ENCODE measurements at places on chromosomes 12 and 14.
A peak's percentile ranks its signal among the peaks of the same experiment; 100 is the strongest.

- DNase-seq = no peak
These were observed 25.8 kb upstream of the NCOR2 start for GRCh38 chr12:124593176-124593575.

DNA sequence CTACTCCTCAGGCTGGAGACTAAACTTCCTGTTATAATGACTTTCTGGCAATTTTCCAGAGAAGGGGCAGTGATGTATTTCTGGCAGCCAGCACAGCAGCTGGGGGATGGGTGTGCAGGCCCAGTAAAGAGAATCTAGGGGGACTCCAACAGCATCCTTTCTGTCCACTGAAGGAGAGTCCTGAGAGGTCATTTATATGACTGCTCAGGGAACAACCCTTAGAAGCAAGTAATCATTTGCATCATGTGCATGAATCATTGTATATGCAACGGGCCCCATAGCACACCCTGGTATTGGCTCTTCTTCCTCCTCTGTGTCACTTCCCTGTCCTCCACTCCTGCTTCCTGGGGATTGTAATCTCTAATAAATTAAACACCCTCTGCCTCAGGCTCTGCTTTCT lies 493.8 kb downstream of the RPS29 start:
- no peak for DNase-seq

DNA sequence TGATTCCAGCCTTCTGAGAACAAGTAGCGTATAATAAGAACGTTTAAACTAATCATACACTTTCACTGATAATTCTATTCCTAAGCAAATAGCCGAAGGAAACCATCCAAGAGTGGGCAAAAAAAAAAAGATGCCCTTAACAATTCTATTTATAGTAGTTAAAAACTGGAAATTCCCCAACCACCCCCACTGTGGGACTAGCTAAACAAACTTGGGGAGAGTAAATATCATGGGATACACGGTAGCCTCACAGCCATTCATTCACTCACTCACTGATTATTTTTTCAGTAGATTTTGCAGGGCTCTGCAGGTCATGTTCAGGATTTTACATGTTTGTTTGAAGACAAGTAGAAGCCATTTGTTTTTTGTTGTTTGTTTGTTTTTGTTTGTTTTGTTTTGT lies 197.0 kb downstream of the ETV6 start:
- no peak for DNase-seq

DNA sequence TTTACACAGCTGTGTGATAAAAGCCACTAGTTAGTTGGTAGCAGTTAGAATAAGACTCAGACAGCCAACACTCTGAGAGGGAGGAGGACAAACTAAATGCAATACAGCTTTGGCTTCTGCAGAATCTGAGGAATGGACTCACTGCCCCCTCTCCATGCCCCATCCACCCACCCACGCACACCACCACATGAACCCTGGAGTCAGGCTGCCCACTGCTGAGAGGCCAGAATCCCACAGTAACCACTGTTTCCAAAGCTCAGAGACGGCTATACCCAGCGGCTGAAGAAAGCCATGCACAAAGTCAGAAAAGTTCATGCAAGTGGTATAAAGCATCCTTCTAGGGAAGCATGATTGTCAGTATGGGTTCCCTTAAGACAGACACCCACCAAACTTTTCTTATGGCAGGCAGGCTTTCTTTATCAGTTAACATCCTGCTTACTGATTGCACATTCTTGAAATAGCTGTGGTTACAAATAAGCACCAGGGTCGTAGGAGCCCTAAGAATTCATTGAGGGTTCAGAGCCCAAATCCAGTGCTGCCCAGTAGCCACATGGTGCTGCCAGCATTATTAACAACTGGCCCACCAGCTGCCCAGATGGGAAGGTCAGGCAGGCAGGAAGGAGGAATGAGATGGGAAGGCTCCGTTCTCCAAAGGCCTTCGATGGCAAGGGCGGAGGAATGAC lies 61.5 kb downstream of the NT5DC3 start:
- DNase-seq = no peak

GRCh38 chr12:101051901-101052550 lies 158.0 kb downstream of the SLC5A8 start:
- no peak for DNase-seq

DNA sequence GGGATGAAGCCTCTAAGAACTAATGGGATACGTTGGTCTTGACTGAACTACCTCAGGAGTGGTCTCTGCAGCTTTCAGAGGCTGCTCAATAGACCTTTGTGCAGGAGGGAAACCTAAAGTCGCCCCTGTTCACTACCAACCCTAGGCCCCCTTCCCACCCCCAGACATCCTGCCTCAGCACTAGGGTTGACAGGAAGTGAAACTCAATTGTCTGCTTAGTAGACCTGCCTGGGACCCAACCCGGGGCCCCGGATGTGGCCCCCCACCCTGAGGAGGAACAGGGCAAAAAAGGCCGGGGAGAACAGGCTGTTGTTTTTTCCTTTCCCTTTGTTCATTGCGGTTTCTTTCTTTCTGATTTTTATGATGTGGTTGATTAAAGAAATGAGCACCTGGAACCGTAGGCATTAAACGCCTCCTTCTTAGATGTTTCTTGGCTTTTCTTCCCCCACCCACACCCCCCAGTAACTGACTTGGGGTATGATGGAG lies 1.6 kb upstream of the DGKA start:
- DNase-seq = peak; percentile 87

- DNase-seq = no peak
These were observed 17.7 kb upstream of the POP5 start for GRCh38 chr12:120598674-120599463.

- DNase-seq = no peak
These were observed 2.6 kb downstream of the GARIN2 start for GRCh38 chr14:67191768-67192290.

DNA sequence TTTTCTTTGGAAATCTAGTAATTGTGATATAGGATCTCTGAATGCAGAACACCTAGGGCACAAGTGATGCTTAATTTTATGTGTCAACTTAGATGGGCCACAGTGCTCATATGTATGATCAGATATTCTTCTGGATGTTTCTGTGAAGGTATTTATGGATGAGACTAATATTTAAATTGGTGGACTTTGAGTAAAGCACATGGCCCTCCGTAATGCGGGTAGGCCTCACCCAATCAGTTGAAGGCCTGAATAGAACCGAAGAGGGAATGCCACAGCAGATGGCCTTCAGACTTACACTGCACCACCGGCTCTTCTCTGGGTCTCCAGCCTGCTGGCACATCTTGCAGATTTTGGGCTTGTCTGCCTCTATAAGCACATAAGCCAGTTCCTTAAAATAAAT lies 60.0 kb downstream of the ETV6 start:
- DNase-seq = no peak

- DNase-seq = no peak
These were observed 57.3 kb downstream of the DAD1 start for GRCh38 chr14:22531451-22532344.

DNA sequence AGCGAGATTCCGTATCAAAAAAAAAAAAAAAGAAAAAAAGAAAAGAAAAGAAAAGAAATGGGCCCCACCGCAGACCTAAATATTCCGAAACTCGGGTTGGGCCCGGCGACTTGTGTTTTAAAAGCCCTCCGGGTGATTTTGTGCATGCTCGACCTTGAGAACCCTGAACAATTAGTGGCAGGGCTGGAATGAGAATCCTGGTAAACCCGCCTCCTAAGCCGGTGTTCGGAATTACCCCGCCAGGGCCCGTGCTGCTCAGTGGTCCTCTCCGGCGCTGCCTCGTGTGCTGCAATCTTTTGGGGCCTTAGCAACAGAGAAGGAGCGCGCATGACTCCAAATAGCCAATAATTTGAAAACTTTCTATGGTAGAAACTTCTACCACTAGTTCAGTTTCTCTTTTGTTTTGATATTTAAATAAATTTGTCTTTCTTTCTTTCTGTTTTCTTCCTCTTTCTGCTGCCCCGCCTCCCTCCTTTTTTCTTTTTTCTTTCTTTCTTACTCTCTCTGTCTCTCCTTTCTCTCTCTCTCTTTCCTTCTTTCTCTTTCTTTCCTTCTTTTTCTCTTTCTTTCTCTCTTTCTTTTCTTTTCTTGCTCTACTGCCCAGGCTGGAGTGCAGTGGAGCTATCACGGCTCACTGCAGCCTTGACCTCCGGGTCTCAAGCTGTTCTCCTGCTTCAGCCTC lies 1.5 kb upstream of the GALNT6 start:
- no peak for DNase-seq

DNA sequence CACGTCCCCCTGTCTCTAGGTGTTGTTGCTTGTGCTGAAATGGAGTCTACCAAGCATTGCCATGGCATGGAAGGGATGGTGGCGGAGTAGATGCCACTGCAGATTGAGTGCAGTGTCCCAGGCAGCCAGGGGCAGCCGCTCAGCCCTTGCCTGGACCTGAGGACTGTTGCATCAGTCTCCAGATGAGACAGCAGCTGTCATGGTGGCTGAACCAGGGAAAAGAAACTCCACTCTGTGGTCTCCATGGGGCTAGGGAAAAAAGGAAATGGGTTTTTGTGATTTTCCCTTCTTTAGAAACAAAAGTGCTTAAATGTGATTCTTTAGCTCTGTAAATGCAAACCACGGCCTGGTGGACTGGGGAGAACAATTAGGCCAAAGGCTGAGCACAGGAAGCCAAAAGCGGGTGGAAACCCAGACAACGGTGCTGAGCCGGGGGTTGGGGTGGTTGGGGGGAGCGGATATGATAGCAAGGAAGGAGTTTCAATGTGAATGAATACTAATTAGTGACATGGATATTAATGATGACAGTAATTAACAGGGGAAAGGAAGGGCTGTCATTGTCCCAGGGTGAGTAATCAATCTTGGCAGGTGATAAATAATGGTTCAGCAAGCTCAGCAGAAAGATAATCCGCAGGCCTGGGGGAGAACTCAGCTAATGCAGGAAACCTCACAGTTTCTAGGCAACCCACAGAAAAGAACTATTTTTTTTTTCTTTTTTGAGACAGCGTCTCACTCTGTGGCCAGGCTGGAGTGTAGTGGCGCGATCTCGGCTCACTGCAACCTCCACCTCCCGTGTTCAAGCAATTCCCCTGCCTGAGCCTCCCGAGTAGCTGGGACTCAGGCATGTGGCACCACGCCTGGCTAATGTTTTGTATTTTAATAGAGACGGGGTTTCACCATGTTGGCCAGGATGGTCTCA lies 442.6 kb downstream of the DPF3 start:
- DNase-seq = peak; percentile 6

DNA sequence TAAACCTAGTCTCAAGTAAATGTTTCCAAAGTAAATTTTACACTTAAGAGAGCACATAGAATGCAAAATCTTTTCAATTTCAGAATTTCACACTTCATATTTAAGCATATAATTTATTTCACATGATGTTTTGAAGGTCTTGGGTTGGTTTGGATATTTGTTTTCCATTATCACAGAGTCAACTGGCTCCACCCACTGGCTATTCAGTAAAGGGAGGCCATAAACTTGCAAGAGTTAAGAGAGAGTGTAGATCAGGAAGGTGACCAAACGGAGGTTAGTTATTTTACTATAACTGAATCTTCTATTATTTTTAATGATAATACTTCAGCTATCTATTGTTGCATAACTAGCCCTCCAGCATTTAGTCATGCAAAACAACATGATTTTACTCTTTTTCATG lies 6.2 kb upstream of the CPNE8 start:
- no peak for DNase-seq

DNA sequence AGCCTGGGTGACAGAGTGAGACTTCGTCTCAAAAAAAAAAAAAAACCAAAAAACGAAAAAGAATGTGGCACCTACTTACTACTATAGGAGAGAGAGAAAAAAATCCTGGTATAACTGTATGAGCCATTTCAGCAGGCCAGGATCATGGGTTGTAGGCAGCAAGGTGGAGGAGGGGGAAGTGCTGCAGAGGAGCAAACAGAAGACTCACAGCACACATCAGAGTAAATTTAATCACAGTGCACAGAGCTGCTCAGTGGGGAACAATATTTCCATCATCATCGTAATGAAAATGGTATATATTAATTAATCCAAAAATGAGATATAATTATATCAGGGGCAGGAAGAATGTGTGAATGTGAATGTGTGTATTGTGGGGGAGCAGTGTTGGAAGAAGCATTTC lies 175.8 kb downstream of the SLC2A13 start:
- no peak for DNase-seq

DNA sequence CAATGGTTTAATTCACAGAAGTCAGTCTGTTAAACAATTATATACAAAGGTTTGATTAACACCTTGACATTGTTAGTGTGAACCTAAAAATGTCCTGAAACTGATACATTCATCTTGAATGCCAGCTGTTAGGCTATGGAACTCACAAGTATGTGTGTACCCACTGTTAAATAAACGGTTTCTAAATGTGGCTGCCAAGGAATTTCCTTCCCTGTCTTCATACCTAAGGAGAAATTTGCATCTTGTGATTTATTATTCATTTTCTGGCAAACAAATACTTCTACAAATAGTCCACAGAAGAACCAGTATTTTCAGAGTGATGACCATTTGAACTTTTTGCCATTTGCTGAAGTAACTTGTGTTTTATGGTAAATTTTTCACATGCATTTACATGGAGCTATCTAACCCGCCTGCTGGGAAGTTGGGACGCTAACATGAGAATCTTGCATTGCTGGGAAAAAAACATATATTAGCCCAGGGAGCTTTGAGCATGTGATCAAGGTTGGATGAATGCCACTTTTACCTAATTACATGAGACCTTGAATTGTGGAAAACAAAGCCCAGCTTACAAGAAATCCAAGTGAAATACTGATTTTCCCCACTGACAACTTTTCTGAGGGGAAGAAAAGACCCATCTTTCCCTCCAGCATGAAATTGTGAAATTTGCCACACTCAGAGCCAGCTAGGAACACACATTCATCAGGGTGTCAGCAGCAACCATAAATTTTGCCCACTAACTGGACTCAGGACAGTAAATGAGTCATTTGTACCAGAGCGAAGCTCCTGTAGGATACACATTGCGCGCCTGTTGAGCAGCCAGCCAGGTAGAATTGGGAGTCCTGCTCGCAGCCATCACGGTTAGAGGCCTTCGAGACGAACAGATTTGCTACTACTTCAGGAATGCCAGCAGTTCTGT lies 118.0 kb downstream of the KICS2 start:
- DNase-seq = no peak

- DNase-seq = no peak
These were observed 96.7 kb upstream of the NOVA1 start for GRCh38 chr14:26694521-26694920.

DNA sequence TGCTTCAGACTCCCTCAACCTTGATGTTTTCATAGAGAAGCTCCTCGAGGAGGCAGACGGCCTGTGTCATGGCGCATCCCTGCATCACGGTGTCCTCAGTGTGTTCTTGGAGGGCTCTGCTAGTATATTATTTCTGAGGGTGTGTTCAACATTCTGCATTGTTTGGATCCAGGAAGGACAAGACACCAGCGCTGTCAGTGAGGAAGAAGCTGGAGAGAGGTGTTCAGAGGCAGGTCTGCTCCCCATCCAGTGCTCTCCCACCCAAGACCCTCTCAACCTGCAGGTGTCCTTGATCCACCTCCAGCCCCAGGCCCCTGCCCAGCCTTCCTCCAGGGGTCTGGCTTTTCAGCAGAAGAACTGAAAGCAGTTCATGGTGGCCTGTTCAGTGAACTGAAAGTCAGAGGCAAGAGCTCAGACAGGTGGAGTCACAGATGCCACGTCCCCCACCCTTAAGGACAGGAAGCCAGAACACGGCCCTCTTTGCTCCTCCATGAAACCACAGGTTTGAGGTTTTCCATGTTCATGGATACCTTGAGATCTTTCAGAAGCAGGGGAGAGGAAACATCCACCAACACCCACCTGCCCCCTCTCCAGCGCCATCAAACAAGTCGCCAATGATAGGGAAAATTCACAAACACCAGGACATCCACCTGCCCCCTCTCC lies 37.4 kb downstream of the DIO3 start:
- DNase-seq = no peak

Measured in T follicular helper cell (primary cell).